Activated CD4-positive, alpha-beta T cell treated with anti-CD3 and anti-CD28 coated beads for 1 hour (primary cell): ENCODE measurements at places on chromosomes 13 and 19.

- DNase-seq = no peak
These were observed 308.8 kb upstream of the PCDH9 start for GRCh38 chr13:67538906-67539305.

DNA sequence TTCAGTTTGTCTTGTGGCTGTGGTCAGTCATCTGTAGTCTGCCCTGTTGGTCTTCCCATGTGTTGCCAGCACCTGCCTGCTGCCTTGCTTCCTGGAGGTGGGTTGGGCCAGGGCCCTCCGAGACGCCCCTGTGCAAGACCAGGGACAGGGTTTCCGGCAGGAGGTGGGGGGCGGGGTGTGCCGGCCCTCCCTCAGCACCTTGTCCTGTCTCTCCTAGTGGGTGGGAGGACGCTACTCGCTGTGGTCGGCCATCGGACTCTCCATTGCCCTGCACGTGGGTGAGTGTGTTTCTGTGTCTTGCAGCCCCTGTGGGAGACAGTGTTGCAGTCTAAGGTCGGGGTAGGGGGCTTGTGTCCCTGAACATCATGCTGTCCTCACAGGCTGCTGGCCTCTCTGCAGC, 11.2 kb upstream of the PDCD2L start:
- no peak for DNase-seq

GRCh38 chr19:39966617-39967016, 4.3 kb upstream of the PSMC4 start:
- DNase-seq = no peak

DNA sequence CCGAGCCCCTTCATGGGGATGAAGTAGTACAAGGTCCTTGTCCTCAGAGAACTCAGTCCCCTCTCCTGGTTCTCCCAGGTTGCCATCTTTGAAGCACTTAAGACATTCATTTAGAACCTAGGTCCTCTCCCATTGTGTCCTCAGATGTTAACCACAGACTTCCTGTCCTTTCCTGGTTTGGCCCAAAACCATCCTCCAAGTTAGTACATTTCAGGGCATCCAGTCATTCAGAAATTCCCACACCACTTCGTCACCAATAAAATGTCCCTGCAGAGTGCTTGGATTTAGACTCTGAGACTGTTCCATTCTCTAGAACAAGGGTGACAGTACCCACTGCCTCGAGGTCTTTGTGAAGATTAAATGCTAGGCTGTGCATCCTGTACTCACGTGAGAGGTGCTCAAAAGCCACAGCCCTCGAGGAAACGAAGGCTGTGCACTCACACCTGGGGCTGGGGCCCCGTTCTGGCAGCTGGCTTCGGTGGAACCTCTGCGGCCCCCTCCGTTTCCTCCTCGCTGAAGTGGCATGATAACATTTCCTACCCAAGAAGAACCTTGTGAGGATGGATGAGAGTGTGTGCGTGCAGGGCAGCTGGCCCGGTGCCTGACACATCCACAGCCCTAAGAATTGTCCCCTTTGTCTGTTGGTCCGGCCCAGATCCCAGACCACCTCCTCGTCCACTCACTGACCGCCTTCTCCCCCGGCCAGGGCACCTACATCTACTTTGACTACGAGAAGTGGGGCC, 4.7 kb downstream of the LENG1 start:
- DNase-seq = no peak
